ENCODE measurements at places on chromosomes 12 and 14. TPM values are rescaled to one million over a fixed set of nuclear protein-coding genes. Genes with fewer than 3 reads are reported as not detected.

DNA sequence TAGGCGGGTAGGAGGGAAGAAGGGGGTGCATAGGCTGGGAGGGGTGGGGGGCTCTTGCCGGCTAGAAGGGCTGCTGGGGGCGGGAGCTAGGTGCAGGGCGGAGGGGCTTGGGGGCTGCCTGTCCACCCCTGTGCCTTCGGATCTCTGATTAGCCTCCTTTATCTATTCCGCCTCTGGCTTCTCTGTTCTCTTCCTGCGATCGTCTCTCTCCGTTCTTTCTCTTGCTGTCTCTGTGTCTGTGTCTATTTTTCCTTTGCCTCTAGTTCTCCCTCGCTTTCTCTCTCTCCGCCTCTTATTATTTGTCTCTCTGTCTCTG, 166.7 kb upstream of the LHX5 start:
- DNase-seq = no peak

Gene P2RX2
- not detected for total RNA-seq

Gene SLC39A5
- not detected for total RNA-seq

DNA sequence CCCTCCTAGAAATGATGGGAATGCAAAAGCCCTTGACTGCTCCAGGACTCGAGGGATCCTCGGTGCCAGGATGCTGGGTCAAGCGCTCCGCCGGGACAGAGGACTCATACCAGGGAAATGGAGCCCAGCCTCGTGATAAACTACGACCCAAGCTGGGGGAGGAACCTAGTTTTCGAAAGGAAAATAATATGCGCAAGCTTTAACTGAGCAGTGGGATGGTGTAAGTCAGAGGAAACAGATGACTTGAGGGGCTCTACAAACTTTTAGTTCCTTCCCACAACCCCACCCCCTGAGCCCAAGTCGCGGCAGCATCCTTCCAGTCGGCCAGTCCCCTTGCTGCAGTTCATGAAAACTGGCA, 654 bp upstream of the SUPT16H start:
- no peak for DNase-seq

DNA sequence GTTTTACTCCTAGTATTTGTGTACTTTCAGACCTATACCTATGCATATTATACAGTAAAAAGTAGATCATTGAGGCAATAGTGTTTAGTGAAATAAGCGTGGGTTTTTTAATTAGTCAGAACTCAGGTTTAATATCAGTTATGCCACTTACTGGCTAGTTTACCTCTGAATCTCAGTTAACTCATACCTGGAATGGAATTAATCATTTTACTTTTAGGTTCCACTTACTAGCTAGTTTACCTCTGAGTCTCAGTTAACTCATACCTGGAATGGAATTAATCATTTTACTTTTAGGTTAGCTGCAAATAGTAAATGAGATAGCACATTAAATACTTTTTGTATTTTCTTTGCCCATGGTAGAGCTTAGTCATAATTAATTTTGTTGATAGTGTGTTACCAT, 475.7 kb downstream of the CCER1 start:
- no peak for DNase-seq

GRCh38 chr14:40394634-40395340, 962.6 kb upstream of the FBXO33 start:
- DNase-seq = no peak

Gene RNASE2
- not detected for total RNA-seq

DNA sequence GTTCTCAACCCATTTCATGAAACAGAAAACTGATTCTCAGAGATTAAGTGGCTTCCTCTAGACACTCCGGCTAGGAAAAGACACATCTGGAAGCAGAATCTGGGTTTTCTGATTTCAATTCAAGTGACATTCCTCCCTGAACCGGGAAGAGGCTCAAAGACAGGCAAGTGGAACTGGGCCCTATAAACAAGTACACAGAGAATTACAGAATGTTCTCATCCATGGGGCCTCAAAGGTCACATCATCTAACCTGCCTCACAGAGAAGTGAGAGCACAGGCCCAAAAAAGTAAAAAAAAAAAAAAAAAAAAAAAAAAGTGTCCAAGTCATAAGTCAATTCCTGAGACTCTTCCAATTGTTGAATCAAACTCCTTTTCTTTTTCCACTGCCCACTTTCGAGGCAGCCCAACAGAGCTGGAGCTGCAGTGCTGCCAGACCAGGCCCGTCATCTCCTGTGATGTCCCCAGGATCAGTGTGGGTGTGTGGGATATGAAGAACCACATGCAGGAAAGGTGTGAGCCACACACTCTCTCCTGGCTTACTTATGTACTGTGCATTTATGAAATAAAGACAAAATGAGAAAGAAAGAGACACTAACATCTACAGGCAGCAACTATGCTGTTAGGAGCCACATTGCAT, 2.8 kb upstream of the KRT1 start:
- no peak for DNase-seq

GRCh38 chr12:45671254-45671653, 58.3 kb upstream of the ARID2 start:
- DNase-seq = no peak

- no peak for DNase-seq
These were observed 48.7 kb downstream of the HEATR5A start for GRCh38 chr14:31371646-31372045.

DNA sequence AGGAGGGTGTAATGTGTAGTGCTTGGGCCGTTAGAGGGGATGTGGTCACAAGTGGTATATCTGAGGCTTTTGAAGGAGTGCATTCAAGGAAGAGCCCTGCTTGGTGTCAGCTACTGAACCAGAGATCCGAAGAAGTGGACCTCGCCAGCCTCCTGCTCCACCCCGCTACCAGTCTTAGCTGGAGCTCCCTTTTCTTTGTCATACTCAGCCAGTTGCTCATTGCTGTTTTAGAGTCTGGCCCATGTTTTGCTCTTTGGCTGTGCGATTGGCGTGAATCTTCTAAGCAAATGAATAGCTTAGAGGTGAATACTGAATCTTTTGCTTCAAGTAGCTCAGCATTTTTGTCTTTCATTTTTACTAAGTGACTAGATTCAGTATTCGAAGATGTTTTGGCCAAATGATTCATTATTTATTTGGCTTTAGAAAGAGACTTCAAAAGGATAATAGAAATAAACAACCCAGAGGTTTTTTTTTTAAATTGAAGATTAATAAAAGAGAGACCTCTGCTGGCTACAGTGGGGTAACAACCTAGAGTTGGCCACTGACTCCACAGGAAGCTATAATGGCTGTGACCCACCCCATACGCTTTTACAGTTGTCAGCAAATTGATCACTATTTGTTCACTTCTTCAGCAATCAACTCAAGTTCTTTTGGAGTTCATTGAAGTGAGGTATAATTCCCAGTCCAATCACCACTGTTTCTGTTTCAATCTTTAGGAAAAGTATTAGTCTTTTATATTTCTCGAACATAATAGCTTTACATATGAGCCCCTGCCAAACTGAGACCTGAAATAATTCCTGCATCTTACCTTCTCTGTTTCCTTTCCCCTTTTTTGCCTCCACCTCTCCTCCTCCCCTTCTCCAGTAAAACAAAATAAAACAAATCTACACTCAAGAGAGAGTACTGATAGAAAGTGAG, 19.9 kb downstream of the CDKN1B start:
- peak; percentile 84 for DNase-seq

GRCh38 chr14:96502621-96503305, 581 bp downstream of the PAPOLA start:
- peak; percentile 38 for DNase-seq

Gene CCDC177
- not detected for total RNA-seq

- no peak for DNase-seq
These were observed 96.8 kb upstream of the DACT1 start for GRCh38 chr14:58540749-58541632.

DNA sequence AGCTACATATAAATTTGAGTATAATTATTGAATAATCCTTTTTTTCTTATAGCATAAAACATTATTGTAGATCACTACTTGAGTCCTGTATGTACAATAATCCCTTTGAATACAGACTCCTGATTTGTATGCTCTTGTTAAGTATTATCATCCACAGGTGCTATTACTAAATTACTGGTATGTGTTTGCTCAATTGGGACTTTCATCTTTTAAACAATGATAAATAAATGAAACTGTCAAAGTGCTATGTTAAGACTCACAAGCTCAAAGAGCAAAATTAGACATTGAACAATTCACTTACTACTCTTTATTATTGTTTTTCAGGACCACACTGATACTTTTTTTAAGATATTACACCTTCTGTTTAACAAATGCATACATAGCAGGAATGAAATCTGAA, 17.8 kb downstream of the MIA2 start:
- no peak for DNase-seq

DNA sequence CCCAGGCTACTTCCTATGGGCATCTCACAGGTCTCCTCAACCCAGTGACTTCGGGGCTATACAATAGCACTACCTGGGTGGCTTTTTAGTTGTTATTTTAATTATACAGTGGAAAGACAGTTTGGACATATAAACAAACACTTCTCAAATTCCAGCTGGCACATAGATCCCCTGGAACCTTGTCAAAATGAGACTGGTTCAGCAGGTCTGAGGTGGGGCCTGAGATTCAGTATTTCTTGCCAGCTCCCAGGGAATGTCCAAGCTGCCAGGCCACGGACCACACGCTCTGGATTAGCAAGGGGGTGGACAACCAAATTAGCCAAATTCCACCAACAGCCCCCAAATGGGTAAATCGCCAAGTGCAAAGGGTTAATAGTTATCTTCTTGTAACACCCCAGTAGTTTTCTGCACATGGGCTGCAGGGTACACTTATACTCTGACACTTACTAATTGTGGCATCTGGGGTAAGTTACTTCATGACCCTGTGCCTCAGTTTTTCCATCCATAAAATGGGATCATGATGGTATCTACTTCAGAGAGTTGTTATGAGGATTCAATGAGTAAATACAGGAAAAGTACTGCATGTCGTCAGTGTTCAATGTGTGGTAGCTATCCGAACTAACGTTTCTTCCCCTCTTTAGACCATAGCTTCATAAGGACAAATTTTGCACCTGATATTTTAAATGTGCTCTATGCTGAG, 789.4 kb upstream of the TBX3 start:
- no peak for DNase-seq

GRCh38 chr14:104440297-104440956, 139.1 kb upstream of the C14orf180 start:
- DNase-seq = no peak

Gene RIMKLB
- 9.0 TPM for total RNA-seq

Gene EML5
- total RNA-seq = 1.7 TPM

DNA sequence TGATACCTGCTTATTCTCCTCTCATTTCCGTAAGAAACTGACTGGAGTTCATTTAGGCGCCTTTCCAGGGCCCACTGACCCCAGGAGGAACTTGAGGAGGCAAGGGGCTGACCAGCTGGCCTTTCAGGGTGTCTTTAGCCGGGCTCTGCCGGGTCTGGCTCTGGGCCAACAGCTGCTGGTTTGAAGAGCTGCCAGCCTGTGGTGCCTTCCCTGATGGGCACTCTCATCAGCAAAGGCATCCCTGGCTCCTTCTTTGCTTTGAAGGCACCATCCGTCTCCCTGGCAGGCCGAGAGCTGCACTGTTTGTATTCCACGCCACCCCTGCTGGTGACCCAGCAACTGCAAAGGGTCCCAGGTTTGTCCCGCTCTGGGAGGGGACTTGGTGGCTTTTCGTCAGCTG, 42.0 kb downstream of the IQSEC3 start:
- no peak for DNase-seq

- peak; percentile 68 for DNase-seq
These were observed 7.3 kb downstream of the FKBP11 start for GRCh38 chr12:48917857-48918537.

Gene TRIM9
- 0.63 TPM for total RNA-seq

- no peak for DNase-seq
These were observed 29.5 kb downstream of the CEP170B start for GRCh38 chr14:104894331-104895206.

DNA sequence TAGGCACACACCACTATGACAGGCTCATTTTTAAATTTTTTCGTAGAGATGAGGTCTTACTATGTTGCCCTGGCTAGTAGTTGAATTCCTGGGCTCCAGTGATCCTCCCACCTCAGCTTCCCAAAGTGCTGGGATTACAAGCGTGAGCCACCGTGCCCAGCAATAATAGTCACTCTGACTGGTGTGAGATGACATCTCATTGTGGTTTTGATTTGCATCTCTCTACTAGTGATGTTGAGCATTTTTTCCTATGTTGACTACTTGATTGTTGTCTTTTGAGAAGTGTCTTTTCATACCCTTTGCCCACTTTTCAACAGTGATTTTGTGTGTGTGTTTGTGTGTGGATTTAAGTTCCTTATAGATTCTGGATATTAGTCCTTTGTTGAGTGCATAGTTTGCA, 26.3 kb downstream of the ATP2A2 start:
- DNase-seq = no peak

Gene TMEM30B
- 0.66 TPM for total RNA-seq

- peak; percentile 13 for DNase-seq
These were observed 96.5 kb downstream of the BCL11B start for GRCh38 chr14:99175331-99176155.

Gene VASH1
- total RNA-seq = 3.1 TPM

DNA sequence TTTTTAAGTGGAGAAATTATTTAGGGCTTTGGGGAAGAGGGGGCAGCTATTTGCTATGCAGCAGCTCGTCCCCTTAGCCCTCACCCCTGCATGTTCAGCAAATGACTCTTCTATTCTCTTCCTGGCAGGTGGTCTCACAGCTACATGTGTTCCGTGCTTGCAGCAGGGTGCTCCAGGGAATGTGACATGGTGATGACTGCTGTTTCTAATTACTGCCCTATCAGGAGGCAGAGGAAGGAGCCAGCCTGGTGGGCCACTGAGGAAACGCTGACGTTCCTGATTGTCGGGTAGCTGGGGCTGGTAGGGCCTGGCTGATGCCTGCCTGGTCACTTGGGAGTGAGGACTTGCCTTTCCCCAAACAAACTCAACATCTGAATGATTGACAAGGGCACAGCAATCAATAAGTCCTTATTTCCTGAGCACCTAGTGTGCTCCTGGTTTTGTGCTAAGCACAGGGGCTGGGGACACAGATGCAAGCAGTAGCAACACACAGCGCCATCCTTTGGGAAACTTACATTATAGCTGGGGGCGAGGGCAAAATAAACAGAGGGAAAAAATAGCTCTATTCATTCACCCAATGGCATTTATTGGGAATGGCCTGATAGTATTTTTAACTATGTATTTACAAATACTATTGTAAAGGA, 377.8 kb downstream of the FUT8 start:
- no peak for DNase-seq

Gene INHBC
- not detected for total RNA-seq

Gene SIX6
- total RNA-seq = not detected

- DNase-seq = no peak
These were observed 44.9 kb upstream of the STRAP start for GRCh38 chr12:15837141-15837790.

Gene SERPINA5
- total RNA-seq = not detected

Gene SRRM4
- total RNA-seq = not detected

- peak; percentile 45 for DNase-seq
These were observed 800 bp downstream of the PCNX4 start for GRCh38 chr14:60092526-60092920.

GRCh38 chr12:12807970-12808702, 5.0 kb upstream of the DDX47 start:
- peak; percentile 82 for DNase-seq

DNA sequence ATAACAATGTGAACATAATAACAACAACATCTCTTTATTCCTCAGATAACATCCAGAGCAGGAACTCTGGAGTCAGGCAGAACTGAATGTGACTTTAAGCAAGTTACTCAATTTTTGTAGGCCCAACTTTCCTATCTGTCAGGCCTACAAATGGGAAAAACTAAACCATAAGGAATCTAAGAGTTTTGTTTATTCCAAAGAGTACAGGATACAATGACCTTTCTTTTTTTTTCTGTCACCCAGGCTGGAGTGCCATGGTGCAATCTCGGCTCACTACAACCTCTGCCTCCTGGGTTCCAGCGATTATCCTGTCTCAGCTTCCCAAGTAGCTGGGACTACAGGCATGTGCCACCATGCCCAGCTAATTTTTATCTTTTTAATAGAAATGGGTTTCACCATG, 9.4 kb downstream of the LPCAT3 start:
- DNase-seq = no peak

GRCh38 chr12:88207921-88208620, 66.0 kb downstream of the TMTC3 start:
- DNase-seq = no peak
